ENCODE measurements at places on chromosomes 12 and 14.

DNA sequence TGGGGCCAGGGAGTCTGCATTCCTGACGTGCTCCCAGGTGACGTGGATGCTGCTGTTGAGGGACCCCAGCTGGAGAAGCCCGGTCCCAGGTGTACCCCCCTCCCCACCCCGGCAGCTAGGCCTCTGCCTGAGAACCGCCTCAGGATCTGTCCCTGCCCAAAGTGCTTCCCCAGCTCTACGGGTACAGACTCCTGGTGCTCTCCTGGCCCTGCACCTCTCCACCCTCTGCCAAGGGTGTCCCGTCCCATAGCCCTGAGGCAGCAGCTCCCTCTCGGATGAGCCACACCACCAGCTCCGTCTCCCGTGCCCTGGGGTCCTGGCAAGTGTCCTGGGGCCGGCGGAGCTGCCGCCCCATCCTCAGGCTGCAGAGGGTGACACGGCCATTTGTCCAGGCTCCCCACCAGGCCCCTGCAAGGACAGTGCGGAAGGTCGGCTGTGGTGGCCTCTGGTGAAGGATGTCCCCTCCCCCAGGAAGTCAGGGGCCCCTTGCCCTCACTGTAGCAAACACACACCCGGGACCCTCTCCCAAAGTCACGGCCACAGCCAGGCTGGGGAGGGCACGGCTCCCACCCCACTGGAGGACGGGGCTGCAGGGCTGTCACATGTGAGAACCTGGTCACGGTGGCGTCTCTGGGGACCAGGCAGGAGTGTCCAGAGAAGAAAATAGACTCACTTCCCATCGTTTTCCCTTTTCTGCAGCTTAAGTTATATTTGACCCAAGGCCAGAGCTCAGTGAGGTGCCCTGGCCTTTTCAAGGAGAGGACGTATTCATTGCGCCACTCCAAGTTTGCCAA lies 74.4 kb upstream of the FBRSL1 start:
- DNase-seq, result no peak

- no peak for DNase-seq
Measured at GRCh38 chr12:65195387-65196055, 26.1 kb downstream of the LEMD3 start.

DNA sequence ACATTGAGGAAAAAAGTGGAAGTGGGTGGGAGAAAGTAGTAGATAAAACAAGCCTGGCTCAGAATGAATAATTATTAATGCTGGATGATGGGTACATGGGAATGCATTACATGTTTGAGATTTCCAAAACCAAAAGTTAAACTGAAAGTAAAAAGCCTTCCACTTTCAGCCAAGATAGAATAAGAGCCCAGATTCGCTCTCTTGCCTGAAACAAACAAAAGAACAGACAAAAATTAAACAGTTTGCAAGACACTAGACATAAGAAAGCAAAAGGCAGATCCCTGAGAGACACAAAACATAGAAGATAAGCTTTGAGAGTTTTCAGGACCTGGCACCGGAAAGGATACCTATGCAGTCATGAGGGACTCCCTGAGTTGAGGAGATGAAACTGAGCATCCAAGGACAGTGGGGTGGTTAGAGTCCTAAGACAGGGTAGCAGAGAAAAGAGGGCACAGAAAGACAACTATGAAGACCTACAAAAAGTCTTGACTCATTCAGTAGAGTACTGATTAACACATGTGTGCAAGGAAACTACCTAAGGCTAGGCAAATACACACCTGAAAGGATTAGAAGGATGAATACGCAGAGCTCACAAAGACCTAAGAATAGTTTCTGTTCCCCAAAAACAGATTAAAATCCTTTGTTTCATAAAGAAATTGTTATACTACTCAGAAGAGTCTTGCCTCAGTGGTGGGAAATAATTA lies 54.1 kb downstream of the CEP83 start:
- no peak for DNase-seq

DNA sequence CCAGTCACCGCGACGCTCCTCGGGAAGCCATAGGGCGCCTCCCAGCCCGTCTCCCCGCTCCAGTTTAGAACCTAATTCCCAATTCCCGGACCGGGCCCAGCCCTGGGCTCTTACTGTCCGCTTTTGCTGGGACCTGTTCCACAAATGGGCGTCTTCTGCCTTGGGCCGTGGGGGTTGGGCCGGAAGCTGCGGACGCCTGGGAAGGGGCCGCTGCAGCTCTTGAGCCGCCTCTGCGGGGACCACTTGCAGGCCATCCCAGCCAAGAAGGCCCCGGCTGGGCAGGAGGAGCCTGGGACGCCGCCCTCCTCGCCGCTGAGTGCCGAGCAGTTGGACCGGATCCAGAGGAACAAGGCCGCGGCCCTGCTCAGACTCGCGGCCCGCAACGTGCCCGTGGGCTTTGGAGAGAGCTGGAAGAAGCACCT lies 797 bp downstream of the UNG start:
- peak; percentile 61 for DNase-seq

GRCh38 chr12:105347499-105347898 lies 17.0 kb downstream of the C12orf75 start:
- no peak for DNase-seq

- no peak for DNase-seq
Measured at GRCh38 chr12:81835783-81836182, 76.6 kb upstream of the PPFIA2 start.

Measured in hematopoietic multipotent progenitor cell treated with erythropoietin and hydrocortisone succinate and interleukin-3 and kit ligand, for 6 days (in vitro differentiated cells).